ENCODE measurements at places on chromosomes 11 and 22. TPM values are rescaled to one million over a fixed set of nuclear protein-coding genes. Genes with fewer than 3 reads are reported as not detected.

The NLRP6 gene
- not detected for total RNA-seq

The APOA1 gene
- not detected for total RNA-seq

The ASPHD2 gene
- 3.4 TPM for total RNA-seq

The VWCE gene
- total RNA-seq = 0.26 TPM

The LMNTD2 gene
- 0.90 TPM for total RNA-seq

The FLRT1 gene
- 0.26 TPM for total RNA-seq

The PNPLA5 gene
- not detected for total RNA-seq

The LRRC4C gene
- total RNA-seq = not detected

The PSMA1 gene
- total RNA-seq = 123 TPM

The ADM2 gene
- 3.7 TPM for total RNA-seq

The OR51I1 gene
- not detected for total RNA-seq

DNA sequence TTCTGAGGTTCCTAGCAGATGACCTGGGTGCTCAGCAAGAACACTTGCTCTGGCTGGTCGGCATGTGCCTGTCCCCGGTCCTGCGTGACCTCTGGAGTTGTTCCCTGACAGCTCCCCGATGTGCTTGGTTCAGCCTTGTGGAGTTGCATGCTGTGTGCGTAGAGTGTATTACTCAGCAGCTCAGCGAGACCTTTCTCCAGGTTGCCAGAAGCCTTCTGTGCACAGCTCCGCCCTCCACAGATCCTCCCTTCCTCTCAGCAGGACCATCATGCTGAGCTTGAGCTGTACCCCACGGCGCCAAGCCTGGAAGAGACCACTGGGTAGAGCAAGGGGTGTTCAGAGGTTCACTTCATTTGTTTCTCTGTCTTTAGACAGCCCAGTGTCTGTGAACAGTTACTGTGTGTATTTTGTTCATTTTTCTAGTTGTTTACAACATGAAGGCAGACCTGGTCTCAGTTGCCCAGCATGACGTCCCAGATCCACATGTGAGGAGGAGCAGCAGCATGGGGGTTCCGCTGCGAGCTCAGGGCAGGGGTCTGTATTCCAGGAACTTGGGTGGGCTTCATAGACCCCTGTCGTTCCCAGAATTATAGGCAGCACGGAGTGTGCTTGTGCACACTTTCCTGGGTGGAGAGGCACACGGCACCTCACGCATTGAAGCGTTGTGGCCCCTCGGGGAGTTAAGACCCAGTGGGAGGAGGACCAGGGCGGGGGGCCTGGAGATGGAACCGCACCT, 148.6 kb downstream of the IGLL1 start:
- DNase-seq = no peak

GRCh38 chr11:34585304-34585734, 35.6 kb upstream of the EHF start:
- peak; percentile 83 for DNase-seq

DNA sequence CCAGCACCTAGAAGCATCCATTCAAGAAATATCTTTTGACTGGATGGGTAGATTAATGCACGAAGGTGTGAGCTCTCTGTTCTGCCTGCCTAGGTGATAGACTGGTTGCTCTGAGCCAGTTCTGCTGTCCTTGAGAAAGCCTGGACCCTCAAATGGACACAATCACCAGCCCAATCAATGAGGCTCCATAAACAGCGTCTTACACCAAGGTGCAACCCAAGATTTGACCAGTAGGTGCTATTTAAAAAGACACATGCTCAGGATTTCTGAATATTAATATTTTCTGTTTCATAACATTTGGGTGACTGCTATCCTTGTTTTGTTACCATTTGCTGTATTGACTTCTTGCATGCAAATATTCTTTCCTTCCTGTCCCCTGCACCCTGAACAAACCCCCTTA, 39.0 kb downstream of the PAMR1 start:
- DNase-seq = no peak

DNA sequence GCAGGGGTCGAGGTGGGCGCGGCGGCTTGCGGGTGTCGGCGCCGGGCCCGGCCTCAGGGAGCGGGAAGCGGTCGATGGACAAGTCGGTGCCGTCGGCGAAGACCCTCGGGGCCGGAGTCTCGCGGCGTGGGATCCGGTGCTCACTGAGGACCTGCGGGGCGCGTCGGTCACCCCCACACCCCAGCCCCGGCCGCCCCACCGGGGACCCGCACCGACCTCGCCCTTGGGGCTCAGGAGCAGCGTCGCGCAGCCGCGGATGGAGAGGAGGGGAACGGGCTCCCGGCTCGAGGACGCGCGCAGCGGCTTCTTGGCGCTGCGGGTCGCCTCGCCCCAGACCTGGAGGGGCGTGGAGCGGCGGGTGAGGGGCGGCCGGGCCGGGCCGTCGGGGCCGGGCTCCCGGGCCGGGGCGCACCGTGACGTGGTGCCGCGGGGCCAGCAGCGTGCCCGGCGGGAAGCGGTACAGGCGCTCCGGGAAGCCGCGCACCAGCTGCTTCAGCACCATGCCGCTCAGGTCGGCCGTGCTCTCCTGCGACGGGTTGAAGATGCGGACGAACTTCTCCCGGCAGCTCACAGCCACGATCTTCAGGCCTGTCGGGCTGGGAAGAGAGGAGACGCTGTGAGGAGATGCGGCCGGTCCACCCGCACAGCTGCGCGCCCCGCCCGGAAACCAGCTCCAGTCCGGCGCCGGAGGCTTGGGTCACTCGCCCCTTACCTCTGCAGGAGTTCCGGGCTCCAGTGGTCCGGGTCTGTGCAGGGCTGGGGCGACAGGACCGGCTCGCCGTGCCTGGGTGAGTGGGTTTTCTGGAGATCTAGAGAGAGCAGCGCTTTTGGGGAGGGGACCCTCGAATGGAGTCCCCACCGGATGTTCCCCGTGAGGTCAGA, 4.5 kb downstream of the LMNTD2 start:
- no peak for DNase-seq

DNA sequence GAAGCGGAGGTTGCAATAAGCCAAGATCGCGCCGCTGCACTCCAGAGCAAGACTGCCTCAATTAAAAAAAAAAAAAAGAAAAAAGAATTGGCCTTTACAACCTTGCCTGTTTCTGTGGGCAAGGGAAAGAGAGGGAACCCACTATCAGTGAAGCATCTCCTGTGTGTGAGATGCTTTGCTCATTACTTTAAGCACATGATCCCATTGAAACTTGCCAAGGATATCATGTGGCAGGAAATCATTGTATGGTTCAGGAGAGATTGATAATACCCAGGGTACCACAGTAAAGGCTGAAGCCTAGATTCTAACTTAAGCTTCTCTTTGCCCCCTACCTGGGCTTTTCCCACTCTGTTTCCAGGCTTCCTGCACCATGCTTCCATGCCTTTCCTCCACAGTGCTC, 3.6 kb downstream of the LDLRAD3 start:
- no peak for DNase-seq

DNA sequence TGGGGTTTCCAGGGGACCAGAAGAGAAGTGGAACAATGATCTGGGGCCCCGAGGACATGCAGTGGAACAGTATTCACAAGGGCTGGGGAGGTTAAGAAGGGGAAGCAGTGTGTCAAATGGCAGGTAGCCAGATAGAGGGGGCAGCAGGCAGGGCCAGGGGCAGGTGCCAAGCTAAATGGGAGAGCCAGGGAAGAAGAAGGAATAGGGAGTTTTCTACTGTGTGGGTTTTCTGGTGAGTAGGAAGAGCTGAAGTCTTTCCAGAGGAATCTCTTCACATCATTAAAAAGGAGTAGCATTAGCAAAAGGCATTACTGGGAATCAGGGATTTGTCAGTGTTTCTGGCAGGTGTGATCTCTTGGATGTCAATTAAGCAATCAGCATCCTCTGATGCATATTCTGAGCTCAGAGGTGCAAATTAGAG, 55.8 kb downstream of the IRAG1 start:
- no peak for DNase-seq

GRCh38 chr22:36745301-36745995, 30.5 kb downstream of the IFT27 start:
- peak; percentile 50 for DNase-seq

DNA sequence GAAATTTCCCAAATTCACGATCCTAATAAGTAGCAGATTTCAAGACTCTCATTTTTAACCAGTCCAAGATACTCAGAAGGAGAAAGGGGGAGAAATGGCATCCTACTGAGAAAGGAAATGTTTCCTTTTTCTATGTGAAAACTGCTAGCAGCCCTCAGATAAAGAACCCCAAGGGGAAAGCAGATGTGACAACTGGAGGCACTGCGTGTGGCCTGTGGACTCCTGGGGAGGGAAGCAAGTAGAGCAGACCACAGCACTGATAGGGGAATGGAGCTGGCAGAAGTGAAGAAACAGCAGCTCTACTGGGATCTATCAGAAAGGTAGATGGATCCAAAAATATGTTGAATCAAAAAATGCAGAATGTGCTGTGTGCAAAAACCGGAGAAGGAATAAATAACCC, 239.7 kb upstream of the API5 start:
- no peak for DNase-seq

- no peak for DNase-seq
These were observed 22.3 kb downstream of the ARHGAP1 start for GRCh38 chr11:46677991-46678740.

- DNase-seq = no peak
These were observed 9.2 kb downstream of the TCF20 start for GRCh38 chr22:42261296-42261695.

DNA sequence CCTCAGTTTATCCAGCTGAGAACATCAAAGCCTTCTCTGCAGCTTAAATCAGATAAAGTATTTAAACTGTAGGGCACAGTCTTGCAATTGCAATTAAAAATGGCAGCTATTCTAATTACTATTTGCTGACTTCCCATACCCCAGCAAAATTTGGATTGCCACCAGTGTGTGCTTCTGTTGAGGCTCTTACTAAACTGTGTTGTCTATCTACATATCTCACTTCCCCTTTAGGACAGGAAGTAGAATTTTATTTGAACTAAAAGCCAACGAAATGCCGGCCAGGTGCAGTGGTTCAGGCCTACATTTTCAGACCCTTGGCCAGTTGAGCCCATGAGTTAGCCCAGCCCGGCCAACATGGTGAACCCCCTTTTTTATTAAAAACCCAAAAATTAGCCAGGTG, 7.1 kb downstream of the SAA4 start:
- DNase-seq = no peak

DNA sequence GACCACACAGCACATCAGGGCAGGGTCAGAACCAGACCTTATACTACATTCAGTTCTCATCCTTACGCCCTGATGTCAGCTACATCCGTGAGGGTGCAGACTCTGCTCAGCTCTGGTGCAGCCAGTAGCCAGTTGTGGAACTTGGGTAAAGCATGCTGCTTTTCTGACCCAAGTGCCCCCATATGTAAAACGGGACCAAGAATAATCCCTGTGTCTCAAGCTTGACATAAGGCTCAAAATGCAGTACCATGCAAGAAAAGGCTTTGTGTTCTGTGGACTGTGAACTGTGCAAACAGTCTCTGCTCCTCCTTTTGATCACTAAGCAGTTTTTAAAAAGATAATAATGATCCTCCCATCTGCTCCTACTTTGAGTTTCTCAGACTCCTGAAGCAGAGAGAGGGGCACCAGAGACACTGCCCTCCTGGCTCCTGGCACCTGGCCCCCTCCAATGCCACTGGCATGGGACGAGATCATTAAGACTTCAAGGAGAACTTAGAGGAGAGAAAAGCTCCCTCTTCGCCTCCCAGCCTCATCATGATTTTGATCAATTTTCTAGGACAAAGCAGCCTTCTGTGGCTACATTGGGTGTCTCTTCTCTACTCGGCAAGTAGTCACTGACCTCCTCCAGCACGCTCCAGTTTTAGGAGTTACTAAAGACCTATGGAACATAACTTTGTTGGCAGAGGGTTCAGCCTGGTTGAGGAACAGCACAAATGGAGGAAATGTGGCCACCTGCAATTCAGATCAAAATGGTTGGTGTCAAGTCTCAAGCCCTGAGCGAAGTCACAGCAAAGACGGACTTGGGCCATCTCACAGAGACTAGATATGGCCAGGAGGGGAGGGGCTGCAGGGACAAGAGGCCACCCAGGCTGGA, 23.9 kb downstream of the IL10RA start:
- no peak for DNase-seq

- DNase-seq = no peak
These were observed 9.2 kb upstream of the PHF21A start for GRCh38 chr11:46130286-46130940.

- peak; percentile 84 for DNase-seq
These were observed 121.1 kb downstream of the NTM start for GRCh38 chr11:131491503-131491902.

GRCh38 chr11:103556171-103556570, 446.9 kb downstream of the DYNC2H1 start:
- DNase-seq = no peak

DNA sequence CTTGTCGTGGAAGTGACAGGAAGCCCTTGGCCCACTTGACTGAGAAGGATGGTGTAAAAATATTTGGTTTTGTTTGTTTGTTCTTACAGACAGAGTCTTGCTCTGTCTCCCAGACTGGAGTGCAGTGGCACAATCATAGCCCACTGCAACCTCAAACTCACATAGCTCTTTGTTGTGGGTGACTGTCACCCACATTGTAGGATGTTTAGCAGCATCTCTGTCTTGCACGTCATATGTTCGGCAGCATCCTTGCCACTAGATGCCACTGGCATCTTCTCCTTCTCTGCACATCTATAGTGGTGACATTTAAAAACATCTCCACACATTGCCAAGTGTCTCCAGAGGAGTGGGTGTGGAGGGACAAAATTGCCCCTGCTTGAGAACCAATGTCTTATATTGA, 56.8 kb downstream of the PRR5L start:
- DNase-seq = no peak

- peak; percentile 18 for DNase-seq
These were observed 438 bp downstream of the ZW10 start for GRCh38 chr11:113773092-113773415.

GRCh38 chr11:129856036-129856435, 39.3 kb downstream of the NFRKB start:
- DNase-seq = no peak

DNA sequence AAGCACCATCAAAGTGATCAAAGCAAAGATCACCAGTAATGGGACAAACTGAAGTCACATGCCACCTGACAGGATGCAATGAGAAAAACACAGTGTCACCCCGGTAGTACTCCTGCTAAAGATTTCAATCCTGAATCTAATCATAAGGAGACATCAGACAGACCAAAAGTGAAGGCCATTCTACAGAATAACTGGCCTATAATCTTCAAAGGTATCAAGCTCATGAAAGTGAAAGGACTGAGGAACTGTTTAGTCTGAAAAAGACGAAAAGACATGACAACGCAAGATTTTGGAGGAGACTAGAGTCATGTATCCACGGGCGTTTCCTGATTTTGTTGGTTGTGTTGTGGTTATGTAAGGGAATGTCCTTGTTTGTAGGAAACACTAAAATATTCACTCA, 42.4 kb upstream of the TSKU start:
- no peak for DNase-seq

- no peak for DNase-seq
These were observed 591 bp upstream of the DNAJC4 start for GRCh38 chr11:64229744-64230170.
